Activated T-helper 1 cell treated with anti-CD3 and anti-CD28 coated beads, Interleukin-12 subunit alpha, Interleukin-12 subunit beta, Interleukin-2, Interleukin-4 antibody, amounts not matched to agents 30 ng/mL and 10 ng/mL and 1 ng/mL, durations not matched to agents 14 hours and 24 hours and 36 hours (primary cell): ENCODE measurements at places on chromosomes 5 and 9. TPM values are rescaled to one million over a fixed set of nuclear protein-coding genes. Genes with fewer than 3 reads are reported as not detected.

The DIRAS2 gene
- not detected in 2 replicates for total RNA-seq

The FOXD1 gene
- 0.13 and 0.15 TPM in 2 replicates for total RNA-seq

The IFNK gene
- not detected in 2 replicates for total RNA-seq

The NEURL1B gene
- 0.05 and 0.12 TPM in 2 replicates for total RNA-seq

The TNC gene
- total RNA-seq, result 0.60 and 0.61 TPM in 2 replicates

The COL15A1 gene
- total RNA-seq, result 0.02 and 0.05 TPM in 2 replicates

DNA sequence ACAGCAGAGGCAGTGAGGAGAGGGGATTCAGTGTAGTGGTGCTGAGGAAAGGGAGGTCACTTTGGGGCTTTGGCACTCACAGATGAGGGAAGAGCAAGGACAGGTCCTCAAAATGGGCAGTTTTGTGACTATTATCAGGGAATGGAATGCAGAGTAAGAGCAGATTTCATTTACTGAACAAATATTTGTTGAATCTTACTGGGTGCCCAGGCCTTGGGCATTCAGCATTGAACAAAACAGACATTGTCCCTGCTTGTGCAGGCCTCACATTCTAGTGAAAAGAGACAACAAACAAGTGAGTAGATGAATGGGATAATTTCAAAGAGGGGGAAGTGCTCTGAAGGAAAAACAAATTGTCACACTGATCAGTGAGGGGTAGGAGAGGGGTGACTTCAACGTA is 404.1 kb downstream of the DMRT2 start:
- no peak overlapping the region for H3K27ac ChIP-seq
- peaks cover 8% of the 10 kb centered on the region for H3K27me3 ChIP-seq
- H3K36me3 ChIP-seq, result no peaks in the 10 kb centered on the region
- H3K4me3 ChIP-seq, result no peak overlapping the region
- no peaks in the 10 kb centered on the region for H3K4me1 ChIP-seq

- peaks cover 22% of the 10 kb centered on the region for H3K27me3 ChIP-seq
- no peak for DNase-seq
- H3K4me1 ChIP-seq, result peaks cover 59% of the 10 kb centered on the region
- no peak overlapping the region for H3K4me3 ChIP-seq
- H3K27ac ChIP-seq, result no peak overlapping the region
Measured at GRCh38 chr5:68431186-68431585, 215.6 kb downstream of the PIK3R1 start.

DNA sequence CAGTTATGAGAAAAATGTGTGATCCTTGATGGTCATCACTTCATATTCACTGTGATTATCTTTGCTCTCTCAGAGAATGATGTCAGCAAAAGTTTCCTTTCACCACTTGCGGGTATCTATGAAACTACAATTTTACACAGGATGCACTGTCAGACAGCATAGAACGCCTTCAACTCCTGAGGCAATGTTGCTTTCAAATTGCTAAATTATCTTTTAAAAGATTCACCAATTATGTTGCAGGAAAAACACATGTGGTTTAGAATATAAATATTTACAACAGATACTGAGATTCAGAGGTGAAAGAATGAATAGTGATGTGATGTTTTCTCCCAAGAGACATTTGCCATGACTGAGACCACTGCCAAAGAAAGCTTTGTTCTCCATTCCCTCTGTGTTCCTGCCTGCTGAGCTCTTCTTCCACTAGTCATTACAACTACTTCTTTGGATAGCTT is 879.8 kb upstream of the DMAC1 start:
- H3K36me3 ChIP-seq, result no peaks in the 10 kb centered on the region
- no peaks in the 10 kb centered on the region for H3K4me1 ChIP-seq
- H3K27ac ChIP-seq, result no peak overlapping the region
- peaks cover 2% of the 10 kb centered on the region for H3K27me3 ChIP-seq

DNA sequence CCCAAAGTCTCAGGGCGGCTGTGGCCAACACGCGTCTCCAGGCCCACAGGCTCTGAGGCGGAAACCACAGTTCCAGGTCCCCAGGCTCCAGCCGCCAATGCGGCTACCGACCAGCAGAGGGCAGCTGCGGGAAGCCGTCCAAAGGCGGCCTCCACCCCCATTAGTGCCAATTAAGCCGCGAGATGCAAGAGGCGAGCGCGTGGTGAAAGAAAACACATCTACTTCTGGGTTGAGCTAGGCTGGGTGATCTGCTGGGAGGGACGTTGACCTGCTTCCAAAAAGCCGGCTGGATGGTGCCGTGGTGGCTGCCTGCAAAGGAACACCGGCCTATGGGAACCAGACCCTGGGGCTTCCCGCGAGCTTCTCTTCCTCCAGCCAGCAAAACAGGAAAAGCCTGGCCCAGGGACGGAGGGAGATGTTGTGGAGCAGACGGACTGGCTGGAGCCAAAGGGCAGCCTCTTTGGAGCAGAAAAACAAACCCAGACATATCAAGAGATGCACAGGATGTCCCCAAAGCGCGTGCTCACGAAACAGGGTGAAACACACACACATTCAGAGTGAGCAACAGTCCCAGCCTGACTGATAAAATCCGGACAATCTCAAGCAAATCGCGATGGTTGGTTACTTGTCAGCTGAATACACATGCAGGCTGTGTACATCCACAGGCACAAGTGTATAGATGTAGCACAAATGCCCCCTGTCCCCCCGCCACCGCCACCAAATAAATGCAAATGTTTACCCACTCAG is 187.1 kb upstream of the BRINP1 start:
- peak; percentile 38 for DNase-seq
- no peak overlapping the region for H3K27ac ChIP-seq
- H3K4me1 ChIP-seq, result peaks cover 6% of the 10 kb centered on the region
- no peaks in the 10 kb centered on the region for H3K36me3 ChIP-seq

DNA sequence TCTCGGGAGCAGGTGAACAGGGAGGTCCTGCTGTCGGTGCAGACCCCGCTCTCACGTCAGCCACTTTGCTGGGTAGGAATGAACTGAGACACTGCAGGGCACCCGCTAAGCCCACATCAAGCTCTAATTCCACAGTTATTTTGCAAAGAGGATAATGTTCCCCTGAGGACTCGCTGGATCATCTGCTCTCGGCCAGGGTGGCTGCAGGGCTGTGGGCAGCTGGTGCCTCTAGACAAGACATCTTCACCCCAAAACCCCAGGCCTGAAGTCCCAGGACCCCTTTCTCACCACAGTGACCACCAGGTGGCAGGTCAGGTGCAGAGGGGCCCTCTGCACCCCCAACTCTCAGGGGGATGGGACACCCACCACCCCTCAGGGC is 135.1 kb upstream of the PPP1R26 start:
- H3K27ac ChIP-seq, result no peak overlapping the region
- no peak overlapping the region for H3K4me3 ChIP-seq
- peaks cover 3% of the 10 kb centered on the region for H3K27me3 ChIP-seq
- no peak for DNase-seq
- H3K4me1 ChIP-seq, result no peaks in the 10 kb centered on the region

DNA sequence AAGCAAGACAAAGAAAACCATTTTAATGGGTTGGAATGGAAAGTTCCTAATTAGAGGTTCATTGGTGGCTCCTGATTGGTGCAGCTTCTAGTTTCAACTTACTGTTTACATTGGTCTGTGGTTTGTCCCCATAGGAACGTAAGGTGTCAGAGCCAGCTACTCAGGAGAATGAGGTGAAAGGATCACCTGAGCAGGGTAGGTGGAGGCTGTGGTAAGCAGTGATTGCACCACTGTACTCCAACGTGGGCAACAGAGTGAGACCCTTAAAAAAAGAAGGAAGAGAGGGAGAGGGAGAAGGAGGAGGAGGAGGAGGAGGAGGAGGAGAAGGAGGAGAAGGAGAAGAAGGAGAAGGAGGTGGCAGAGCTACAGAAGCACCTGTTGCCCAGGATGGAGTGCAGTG is 30.4 kb downstream of the KCNIP1 start:
- H3K27ac ChIP-seq, result no peak overlapping the region
- H3K36me3 ChIP-seq, result no peaks in the 10 kb centered on the region
- DNase-seq, result no peak
- H3K27me3 ChIP-seq, result peaks cover 3% of the 10 kb centered on the region
- no peak overlapping the region for H3K4me3 ChIP-seq

- H3K4me3 ChIP-seq, result no peak overlapping the region
- no peak overlapping the region for H3K27ac ChIP-seq
- H3K27me3 ChIP-seq, result peaks cover 8% of the 10 kb centered on the region
- DNase-seq, result no peak
- H3K4me1 ChIP-seq, result no peaks in the 10 kb centered on the region
Measured at GRCh38 chr9:123657099-123657498, 272.8 kb downstream of the DENND1A start.

DNA sequence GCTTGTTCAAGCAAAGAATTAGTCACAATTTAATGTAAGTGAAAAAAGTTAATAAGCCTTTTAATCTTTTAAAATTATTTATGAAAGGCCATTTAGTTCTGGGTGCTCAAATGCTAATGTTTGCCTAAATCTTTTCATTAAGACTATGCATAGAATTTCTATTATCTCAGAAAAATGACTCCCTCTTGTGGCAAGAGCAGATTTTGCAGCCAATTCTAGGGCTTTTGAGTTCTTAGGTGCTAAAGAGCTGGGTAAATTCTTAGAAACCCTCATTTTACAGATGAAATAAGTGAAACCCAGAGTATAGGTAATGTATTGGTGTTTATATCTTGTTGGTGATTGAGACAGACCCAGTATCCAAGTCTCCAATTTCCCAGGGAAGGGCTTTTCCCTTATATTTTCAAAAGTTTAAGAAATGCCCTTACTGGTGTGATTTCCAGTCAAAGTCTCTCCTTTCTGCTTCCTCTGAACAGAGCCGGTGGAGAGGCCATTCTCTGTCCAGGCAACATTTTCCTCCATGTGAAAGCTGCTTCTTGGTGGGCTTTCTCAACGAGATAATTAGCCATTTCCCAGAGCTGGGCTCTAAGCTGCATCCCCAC is 24.1 kb upstream of the PCSK5 start:
- H3K4me3 ChIP-seq, result no peak overlapping the region
- no peak overlapping the region for H3K27ac ChIP-seq
- peaks cover 3% of the 10 kb centered on the region for H3K27me3 ChIP-seq
- H3K36me3 ChIP-seq, result no peaks in the 10 kb centered on the region
- DNase-seq, result no peak
- H3K4me1 ChIP-seq, result no peaks in the 10 kb centered on the region

DNA sequence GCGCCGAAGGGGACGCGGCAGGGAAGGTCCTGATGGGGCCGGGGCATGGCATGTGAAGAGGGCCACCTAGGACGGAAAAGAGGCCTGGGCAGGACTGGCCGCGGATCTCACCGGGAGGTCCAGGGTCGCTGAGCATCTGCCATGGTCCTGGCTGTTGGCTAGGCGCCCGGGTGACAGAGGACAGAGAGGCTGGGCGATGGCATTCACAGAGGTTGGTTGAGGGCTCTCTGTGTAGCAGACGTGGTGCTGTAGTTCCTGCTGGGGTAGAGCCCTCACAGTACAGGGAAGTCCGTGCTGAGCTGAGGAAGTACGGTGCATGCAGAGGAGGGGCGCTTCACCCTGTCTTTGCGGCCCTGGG is 427 bp downstream of the PCYOX1L start:
- no peaks in the 10 kb centered on the region for H3K27me3 ChIP-seq
- peak overlapping the region; percentile 84 for H3K27ac ChIP-seq
- DNase-seq, result peak; percentile 17
- H3K4me1 ChIP-seq, result peaks cover 63% of the 10 kb centered on the region
- peaks cover 34% of the 10 kb centered on the region for H3K36me3 ChIP-seq

DNA sequence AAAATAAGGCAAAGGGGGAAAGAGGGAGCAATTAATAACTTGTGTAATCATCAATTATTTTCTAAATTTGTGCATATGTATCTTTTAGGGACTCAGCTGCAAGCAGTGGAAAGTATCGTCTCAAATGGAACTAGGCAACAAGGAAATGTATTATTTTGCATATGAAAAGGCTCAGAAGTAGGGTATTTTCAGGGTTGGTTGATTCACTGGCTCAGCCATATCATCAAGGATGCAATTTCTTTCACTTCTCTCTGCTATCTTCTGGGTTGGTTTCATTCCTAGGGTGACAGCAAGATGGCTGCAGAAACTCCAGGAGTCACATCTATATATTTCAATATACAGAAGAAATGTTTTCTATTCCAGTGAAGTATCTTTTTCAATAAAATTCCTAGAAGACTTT is 509.8 kb downstream of the DMAC1 start:
- peaks cover 5% of the 10 kb centered on the region for H3K4me1 ChIP-seq
- no peaks in the 10 kb centered on the region for H3K36me3 ChIP-seq
- no peak overlapping the region for H3K4me3 ChIP-seq
- peaks cover 10% of the 10 kb centered on the region for H3K27me3 ChIP-seq
- no peak for DNase-seq

- no peaks in the 10 kb centered on the region for H3K36me3 ChIP-seq
- peaks cover 12% of the 10 kb centered on the region for H3K4me1 ChIP-seq
- peaks cover 12% of the 10 kb centered on the region for H3K27me3 ChIP-seq
- no peak overlapping the region for H3K4me3 ChIP-seq
- no peak overlapping the region for H3K27ac ChIP-seq
Measured at GRCh38 chr5:151660616-151661495, 25.9 kb downstream of the SPARC start.

DNA sequence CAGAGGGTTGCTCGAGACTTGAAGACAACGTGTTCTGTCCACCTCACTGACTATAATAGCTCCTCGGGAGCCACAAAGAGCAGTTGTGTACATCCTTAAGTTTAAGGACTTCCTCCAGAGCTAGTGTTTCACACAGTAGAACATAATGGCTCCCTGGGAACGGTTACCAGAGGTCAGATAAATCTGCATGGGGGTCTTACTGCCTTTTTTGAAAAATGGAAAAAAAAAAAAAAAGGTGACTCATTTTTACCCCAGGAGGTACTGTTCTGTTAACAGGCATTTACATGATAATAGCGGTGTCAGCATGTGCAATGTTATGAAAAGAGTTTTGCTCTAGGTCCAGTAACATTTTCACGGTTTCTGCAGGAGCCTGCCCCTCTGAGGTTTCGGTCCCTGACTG is 498.9 kb upstream of the WWC1 start:
- H3K36me3 ChIP-seq, result no peaks in the 10 kb centered on the region
- no peak overlapping the region for H3K27ac ChIP-seq
- DNase-seq, result no peak
- no peaks in the 10 kb centered on the region for H3K4me1 ChIP-seq

- H3K4me1 ChIP-seq, result no peaks in the 10 kb centered on the region
- no peaks in the 10 kb centered on the region for H3K27me3 ChIP-seq
- DNase-seq, result no peak
- H3K27ac ChIP-seq, result no peak overlapping the region
Measured at GRCh38 chr9:16575986-16576245, 294.6 kb downstream of the BNC2 start.

DNA sequence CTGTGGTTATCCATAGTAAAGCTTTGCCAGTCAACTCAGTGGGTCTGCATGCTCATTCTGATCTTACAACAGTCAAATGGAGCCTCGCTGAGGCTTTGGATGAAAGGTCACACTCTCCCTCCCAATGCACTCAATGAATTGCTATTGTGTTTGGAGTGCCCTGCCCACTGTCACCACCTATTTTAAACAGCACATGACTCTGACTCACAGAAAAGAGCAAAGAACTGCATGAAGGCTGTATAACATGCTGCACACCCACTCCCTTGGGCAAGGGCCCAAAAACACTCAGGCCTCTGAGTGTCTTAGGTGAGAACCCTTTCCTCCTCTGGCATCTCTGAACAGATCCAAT is 118.7 kb upstream of the CCDC112 start:
- no peak for DNase-seq
- peaks cover 10% of the 10 kb centered on the region for H3K27me3 ChIP-seq
- H3K36me3 ChIP-seq, result no peaks in the 10 kb centered on the region
- H3K4me1 ChIP-seq, result no peaks in the 10 kb centered on the region
- H3K27ac ChIP-seq, result no peak overlapping the region
- H3K4me3 ChIP-seq, result no peak overlapping the region
